Caco-2 (cell line): ENCODE measurements at places on chromosomes 7 and 10.

DNA sequence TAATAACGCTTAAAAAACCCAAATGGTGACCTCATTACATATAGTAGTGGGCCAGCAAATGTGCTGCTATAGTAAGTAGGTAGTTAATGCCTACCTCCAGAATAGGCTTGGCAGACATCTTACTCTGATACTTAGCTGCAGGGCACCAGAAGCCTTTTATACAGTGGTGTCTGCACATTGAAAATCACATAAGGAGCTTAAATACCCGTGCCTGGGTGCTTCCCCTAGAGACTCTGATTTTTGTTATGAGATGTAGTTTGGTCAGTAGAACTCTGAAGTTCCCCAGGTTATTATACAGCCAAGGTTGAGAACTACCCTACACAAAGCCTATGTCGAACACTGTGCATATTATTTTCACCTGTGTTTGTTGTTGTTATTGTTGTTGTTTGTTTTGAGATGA is 47.2 kb downstream of the ANKIB1 start:
- DNase-seq: no peak

DNA sequence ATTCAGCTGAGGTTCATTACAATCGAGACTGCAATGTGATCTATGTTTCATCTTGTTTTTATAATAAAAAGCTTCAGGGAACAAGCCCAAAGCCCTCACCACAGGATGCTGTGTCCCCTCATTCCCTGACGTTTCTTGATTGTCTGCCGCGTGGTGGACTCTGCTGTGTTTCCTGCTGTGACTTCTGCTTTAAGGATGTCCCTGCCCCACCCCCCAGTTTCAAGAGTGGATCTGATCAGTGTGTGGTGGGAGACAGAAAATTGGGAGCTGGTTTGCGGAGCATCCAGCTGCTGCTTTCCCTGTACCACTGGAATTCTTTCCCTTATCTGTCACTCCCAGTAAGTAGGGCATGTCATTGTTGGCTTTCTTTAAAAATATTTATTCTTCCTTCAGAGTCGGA is 86.2 kb downstream of the CREM start:
- no peak for DNase-seq

DNA sequence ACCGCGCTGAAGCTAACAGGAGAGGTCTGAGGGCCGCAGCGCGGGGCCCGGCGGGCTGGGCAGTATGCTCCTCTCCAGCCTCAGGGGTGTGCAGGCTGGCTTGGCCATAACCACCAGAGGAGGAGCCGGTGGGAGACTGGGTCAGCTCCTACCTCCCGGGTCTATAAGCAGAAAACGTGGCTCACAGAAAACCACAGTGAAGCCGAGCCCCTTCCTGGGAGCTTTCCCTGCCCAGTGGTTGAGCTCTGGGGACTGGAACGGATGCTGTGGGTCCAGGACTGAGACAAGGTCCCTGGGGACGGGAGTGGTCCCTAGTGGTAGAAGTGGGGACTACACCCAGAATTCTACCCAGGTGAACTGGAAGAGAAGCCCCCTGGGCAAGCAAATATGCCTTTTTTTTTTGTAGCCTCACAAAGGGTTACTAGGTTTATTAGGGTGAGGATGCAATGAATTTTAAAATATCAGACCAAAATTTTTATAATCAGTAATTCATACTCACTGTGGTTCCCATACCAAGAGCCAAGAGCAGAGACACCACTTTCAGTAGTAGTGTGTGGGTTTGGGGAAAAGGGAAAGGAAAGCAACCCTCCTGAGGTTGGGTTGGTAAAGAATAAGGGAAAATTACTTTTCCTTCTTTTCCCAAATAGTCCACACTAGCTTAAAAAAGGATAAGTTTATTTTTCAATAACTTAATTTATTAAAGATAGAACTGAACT is 67.9 kb upstream of the PRKCQ start:
- DNase-seq: peak; percentile 70

GRCh38 chr10:67793313-67793712 is 44.7 kb downstream of the DNAJC12 start:
- DNase-seq: no peak

DNA sequence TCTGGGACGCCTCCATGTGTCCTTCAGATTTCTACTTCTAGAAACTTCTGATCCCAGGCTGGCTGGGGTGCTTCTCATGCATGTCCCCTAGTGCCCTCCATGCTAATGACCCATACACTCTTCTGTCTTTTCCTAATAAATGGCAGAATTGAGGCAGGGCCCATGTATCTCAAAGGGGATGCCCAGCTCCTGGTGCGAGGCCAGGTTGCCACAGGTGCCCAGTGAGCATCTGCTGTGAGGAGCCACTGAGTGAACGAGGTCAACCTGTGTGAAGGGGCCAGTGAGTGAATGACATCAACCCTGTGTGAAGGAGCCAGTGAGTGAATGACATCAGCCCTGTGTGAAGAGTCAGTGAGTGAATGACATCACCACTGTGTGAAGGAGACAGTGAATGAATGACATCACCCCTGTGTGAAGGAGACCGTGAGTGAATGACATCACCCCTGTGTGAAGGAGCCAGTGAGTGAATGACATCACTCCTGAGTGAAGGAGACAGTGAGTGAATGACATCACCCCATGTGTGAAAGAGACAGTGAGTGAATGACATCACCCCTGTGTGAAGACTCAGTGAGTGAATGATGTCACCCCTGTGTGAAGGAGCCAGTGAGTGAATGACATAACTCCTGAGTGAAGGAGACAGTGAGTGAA is 478.9 kb downstream of the PTPRN2 start:
- DNase-seq: no peak
